ENCODE measurements at places on chromosomes 2 and 18. TPM values are rescaled to one million over a fixed set of nuclear protein-coding genes. Genes with fewer than 3 reads are reported as not detected.

The RTN4 gene
- total RNA-seq: 159 TPM

The MPP4 gene
- total RNA-seq: 15.0 TPM

The GALNT5 gene
- 1.5 TPM for total RNA-seq

The C2orf80 gene
- total RNA-seq: not detected

The SNRNP200 gene
- 67.3 TPM for total RNA-seq

The LYPD6B gene
- not detected for total RNA-seq
